ENCODE measurements at places on chromosomes 7 and 10.
A peak's percentile ranks its signal among the peaks of the same experiment; 100 is the strongest.

GRCh38 chr7:102079140-102080018, 207.3 kb upstream of the SH2B2 start:
- peak; percentile 54 for DNase-seq

DNA sequence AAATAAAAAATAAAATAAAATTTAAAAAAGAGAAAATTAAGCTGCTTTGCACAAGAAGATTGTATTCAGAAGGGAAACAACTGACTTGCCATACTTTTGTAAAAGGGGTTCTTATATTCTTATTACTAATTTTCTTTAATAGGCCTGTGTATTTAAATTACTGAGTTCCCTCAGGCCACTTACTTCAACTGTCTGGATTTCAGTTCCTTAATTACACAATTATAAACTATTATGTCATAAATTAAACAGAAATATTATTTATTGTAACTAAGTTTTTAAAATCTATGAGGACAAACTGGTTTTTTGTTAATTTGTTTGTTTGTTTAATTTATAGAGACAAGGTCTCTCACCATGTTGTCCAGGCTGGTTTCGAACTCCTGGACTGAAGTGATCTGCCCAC, 22.4 kb upstream of the MICU1 start:
- DNase-seq = no peak

DNA sequence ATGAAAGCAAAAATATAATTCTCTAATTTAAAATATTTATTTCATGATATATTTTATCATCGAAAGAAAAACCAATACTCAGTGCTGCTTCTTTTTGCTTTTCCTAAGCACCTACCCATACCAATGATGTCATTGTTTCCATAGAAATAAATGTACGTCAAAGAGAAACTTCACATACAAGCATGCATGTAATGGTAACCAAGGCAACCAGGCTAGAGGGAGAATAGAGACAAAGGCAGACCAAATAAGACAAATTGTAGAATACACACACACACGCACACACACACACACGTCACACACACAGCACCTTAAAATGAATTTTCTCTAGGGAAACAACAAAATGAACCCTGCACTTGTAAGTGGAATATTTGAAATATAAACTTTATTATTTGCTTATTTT, 75.5 kb downstream of the MACC1 start:
- DNase-seq = peak; percentile 79

GRCh38 chr7:1945558-1945957, 275.5 kb downstream of the ELFN1 start:
- no peak for DNase-seq

GRCh38 chr10:20698837-20699236, 198.3 kb downstream of the NEBL start:
- DNase-seq = no peak

GRCh38 chr7:50467817-50468610, 17.9 kb upstream of the FIGNL1 start:
- DNase-seq = peak; percentile 92

DNA sequence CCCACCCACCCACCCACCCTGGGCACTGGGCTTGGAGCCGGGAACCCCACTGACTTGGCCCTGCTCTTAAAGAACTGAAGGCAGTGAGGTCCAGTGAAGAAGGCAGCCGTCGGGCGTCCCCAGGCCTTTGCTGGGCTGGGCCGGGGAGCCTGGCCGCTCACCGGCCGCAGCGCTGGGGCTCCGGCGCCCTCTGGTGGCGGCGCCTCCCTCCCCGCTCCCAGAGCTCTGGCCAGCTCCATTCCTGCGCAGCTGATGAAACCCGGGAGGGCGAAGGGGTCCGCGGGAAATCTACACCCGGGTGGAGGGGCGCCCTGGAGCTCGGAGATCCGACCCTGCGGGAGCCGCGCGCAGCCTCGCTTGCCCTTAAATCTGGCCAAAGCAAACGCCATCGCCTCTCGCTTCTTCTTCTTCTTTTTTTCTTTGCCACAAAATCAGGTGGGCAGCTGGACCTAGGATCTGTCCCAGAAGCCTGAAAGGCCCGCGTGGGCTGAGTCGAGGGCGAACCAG, 1.7 kb upstream of the CXCL12 start:
- peak; percentile 92 for DNase-seq

DNA sequence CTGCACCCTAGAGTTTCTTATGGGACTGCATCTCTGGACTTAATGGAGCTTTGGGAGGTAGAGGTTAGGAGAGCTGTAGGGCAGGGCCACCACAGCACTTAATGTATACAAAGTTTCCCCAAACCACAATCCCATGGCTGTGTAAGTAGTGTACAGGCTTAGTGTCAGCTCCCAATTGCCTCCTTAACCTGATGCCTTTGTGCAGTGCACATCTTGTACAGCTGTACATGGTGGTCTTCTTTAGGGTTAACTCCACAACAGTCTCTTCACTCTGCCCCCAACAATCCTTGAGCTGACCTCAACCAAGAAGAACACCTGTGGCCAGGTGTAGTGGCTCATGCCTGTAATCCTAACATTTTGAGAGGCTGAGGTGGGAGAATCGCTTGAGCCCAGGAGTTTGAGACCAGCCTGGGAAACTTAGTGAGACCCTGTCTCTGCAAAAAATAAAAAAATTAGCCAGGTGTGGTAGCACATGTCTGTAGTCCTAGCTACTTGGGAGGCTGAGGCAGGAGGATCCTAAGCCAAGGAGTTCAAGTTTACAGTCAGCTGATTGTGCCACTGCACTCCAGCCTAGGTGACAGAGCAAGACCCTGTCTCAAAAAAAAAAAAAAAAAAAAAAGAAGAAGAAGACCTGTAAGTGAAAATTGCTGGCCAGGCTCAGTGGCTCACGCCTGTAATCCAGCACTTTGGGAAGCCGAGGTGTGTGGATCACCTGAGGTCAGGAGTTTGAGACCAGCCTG, 6.8 kb downstream of the PLAU start:
- DNase-seq = no peak

DNA sequence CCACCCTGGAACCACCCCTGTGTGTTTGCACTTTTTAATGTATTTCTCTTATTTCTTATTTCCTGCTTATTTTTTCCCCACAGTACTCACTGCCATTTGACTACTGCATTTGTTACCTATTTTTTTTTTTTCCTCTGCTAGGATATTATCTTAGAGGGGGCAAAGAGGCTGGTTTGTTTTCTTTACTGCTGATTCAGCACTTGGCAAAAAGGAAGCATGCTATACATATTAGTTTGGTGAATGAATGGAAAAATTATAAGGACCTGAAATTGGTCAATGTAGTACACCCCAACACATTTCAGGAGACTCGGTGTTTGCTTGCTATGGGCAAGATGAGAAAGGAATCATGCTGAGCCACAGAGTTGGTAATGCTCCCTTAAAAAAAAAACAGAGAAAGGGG, 193.5 kb downstream of the SORCS3 start:
- DNase-seq = no peak

DNA sequence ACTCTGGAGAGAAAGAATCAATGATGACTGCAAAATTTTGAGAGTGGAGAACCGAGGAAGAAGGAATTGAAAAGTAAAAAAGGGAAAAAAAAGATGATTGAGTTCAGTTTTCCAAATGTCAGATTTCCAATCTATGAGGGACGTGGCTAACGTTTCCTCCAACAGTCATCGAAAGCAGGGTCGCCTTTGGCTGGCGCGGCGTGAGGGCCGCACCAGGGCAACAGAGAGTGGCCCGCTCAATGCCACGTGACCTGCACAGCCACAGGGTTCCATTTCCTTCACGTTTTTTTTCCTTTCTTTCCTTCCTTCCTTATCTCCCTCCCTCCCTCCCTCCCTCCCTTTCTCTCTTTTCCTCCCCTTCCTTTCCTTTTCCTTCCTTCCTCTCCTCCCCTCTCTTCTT, 101.9 kb downstream of the WDR37 start:
- no peak for DNase-seq

DNA sequence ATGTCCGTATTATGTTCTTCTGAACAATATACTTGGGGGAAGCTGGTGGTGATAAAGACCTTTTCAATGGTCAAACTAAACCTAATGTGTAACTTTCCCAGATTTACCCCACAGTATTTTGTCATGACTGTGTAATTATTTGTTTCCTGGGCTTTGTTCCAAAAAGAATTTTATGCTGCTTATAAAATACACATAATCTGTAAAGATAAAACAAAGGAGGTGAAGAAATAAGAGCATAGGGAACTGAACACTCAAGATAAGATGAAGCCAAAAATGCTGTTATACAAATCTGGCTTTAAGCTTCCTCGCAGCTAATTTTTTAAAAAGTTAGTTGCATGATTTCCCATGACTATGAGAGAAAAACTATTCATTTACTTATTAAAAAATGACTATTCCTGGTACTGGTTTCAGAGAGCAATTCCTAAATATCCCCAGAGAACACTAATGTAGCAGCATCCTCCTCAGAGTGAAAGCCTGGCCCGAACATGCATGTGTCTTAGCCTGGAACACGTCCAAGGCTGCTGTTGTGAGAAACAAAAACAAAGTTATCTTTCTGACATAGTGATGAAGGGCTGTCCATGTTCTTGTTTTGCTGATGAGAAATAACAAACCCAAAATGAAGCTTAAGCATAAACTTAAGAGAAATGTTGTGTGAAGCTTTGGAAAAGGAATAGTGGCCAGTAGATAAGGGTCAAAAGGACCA, 33.9 kb downstream of the MALSU1 start:
- DNase-seq = peak; percentile 39

- no peak for DNase-seq
Observed at GRCh38 chr10:22453320-22453719, 108.0 kb downstream of the SPAG6 start.

- DNase-seq = no peak
Observed at GRCh38 chr7:147771344-147771743, 819.2 kb upstream of the C7orf33 start.
